CD4-positive, alpha-beta T cell treated with Interleukin-2 at 100 ng/mL for 4 hours (primary cell): ENCODE measurements at places on chromosomes 1 and 21.

DNA sequence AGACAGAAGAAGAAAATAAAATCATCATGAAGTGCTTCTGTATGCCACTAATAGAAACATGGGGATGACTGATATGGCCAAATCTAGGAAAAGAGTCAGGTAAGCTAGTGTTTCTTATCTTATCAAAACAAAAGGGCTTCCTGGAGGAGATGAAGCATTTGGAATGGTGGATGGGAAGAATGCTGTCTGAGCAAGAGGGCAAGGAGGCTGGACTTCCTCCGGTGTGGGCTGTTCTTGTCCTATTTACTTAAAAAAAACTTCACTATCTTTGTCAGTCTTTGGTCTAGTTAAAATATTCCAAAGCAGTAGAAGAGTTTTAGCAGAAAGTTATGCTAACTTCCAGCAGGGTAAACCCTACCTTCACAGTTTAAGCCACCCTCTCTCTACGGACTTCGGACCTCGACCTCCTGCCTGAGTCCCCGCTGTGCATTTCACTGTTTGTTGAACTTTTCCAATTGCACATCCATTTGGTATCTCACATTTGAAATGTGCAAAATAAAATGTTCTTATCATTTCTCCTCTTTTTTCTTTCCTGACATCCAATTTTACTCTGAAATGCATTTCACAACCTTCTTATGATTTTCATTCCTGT is 64.8 kb upstream of the TSPAN2 start:
- no peak for DNase-seq

- DNase-seq, result no peak
These were observed 34.5 kb upstream of the CSF3R start for GRCh38 chr1:36517011-36517771.

DNA sequence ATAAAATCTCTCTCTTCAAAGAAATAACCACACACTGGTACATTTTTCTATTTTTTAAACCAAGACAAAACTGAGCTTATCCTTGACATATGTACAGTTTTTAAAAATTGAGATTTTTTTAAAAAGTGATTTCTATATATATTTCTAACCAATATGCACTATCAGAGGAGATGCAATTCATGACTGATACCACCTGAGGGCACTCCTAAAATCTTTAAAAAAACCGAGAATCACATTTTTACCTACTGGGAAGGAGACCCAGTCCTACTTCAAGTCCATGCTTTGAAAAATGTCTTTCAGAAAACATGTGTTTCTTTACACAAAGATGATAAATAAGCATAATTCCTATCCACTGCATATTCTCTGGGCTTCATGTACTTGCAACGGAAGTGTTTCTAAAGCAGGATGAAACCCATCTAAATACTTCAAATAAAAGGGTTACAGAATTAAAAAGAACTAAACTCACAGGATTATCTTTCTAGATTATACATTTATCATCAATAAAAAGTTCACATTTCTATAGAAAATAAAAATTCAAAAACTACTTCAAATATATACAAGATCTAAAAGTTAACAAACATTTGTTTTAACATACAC is 98.6 kb downstream of the ENAH start:
- DNase-seq, result peak; percentile 20

- no peak for DNase-seq
These were observed 308.9 kb upstream of the RUNX1 start for GRCh38 chr21:35358008-35358407.

DNA sequence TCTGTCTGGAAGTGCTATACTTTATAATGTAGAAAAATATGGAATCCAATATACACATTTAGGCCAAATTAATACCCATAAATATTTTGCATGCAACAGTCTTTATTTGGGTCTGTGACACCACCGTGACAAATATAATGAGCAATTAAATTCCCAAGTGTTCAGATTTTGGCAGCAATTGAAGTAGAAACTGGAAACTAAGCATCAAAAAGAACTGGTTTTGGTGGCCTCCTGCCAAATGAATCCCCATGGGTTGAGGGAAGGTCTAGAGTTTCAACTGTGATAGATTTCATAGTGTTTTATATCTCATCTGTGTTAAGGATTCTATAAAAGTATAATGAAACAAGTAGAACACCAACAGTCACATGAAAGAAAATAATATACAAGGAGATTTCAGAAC is 88.4 kb downstream of the DPYD start:
- DNase-seq, result no peak

DNA sequence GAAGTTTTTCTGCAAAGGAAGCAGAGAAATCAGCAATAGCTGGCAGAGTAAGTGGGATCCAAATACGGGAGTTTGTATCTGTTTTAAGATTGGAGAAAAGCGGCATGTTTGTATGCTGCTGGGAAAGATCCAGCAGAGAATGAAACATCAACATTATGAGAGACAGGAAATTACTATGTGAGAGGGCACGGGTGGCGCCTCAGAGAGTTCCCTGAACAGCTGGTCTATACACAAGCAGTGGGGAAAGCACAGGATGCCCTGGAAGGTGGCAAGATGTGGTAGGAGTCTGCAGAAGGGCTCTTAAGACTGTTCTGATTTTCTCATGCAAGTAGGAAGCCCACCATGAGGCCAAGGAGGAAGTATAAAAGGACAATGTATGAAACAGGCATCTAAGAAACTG is 130.4 kb downstream of the RERE start:
- DNase-seq, result no peak

- DNase-seq, result no peak
These were observed 179.3 kb downstream of the ZNF326 start for GRCh38 chr1:90174246-90174645.

DNA sequence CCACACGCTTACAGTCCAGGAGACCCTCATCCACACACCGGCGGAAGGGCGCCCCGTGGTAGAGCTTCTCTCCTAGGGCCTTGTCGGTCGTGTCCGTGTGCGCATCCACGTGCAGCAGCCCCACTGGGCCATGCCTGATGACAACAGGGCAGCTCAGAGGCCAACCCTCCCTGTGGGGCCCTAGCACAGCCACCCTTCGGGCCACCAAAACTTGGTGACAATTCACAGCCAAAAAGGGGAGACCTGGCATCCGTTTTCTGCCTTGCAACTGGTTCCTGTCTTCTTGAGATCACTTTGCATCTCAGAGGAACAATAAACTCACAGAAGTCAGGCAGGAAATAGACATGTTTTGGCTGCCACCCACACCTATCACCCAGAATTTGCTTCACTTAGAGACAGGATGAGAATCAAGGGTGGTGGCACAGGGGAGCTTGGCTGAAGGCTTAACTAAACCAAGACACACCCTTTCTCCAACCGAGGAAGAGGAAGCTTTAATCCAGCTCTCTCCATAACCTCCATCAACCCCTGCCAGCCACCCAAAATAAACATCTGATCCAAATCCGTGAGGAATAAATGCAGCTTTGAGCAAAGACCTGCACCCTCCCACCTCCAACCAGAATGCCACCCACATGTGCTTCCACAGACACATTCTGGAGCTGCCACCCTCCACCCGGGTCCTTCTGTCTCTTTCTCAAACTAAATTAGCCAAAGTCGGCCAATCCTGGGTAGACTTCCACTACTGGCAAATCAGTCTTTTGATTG is 5.7 kb downstream of the AGMAT start:
- DNase-seq, result peak; percentile 56

GRCh38 chr1:40612345-40612831 is 53.1 kb downstream of the RIMS3 start:
- DNase-seq, result peak; percentile 79

- DNase-seq, result no peak
These were observed 32.5 kb upstream of the SSX2IP start for GRCh38 chr1:84722794-84723193.

- DNase-seq, result no peak
These were observed 26.5 kb downstream of the PARP1 start for GRCh38 chr1:226381226-226381998.

GRCh38 chr1:38727684-38728584 is 131.6 kb downstream of the RRAGC start:
- DNase-seq, result no peak

DNA sequence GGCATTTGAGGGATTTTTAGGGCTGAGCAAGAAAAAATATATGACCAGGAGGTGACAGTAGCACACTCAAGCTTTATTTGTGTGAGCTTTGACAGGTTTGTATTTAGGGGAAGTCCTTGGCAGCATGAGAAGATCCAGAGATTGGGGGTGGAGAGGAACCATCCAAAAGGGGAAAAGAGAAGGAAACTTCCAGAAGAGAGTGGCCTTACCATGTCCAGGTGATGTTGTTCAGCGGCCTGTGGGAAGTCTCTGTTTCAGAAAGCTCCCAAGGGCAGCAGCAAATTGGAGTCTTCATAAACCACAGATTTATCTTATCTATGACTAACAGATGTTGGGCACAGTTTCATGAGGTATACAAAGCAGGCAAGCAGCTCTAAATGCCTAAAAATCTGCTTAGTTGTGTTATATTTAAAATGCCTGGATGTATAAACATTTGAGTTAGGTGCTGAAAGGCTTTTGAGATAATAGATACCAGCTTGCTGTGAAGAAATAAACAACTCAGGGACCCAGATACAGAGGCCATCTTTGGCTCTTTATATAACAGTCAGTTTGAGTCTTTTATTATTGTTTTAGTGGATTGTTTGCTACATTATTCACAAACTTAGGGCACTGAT is 21.2 kb upstream of the ADAR start:
- DNase-seq, result no peak

GRCh38 chr1:44348061-44348485 is 7.0 kb downstream of the ERI3 start:
- no peak for DNase-seq

DNA sequence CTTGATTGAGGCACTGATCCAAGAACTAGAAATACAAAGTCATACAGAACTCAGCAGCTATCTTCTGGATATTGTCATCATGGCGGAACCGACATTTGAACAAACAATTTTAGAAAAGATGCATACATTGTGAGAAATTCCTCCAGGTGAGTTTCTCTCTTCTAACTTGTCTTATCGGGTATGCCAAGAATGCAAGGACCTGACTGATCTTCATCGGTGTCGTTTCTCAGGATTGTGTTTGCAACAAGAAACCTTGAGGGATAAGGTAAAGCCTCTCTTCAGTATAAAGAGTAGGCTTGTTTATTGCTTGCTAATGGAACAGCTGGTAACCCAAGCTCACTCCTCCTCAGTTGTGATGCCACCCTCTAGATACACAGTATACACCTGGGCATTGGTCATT is 62.2 kb downstream of the NME7 start:
- DNase-seq, result no peak

GRCh38 chr1:233543338-233544255 is 70.3 kb upstream of the KCNK1 start:
- no peak for DNase-seq

DNA sequence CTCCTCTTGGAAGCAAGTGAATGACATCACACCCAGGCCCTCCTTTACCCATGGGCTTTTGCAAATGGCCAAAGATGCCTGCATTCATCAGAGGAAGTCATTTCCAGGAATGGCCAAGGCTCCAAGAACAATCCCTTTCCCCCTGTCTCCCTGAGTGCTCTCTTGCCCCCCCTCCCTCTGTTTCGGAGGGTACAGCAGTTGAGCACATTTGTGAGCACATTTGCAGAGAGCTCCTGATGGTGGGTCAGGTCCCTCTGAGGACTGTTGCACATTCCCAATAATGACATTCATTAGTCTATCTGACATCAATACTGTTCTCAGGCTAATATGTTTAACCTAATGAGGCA is 113.4 kb downstream of the MATN1 start:
- no peak for DNase-seq

DNA sequence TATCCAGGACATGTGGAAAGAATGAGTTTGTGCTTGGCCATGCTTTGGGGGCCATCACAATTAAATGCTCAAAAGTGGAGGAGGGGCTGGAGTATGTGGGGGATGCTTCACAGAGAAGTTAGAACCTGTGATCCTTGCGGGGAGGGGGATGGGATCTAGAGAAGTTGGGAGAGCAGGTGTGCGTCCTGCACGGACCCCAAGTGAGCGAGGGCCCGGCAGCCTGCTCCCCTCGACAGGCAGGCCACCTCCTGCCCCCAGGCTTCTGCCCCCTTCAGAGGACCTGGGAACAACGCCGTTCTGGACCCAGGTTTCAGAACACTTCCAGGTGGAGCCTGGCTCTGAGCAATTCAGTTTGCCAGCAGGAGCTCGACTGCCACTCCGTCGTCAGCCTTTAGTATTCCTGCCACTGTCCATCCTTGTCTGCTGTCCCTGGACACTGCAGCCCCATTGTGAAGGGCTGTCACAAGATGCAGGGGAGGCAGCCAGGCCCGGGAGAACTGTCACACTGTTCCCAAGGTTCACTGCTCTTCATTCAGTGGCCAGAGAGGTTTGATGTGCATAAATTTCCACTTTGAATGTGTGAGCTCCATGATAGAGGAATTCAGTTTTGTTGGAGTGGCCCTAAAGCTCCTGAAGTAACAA is 112.2 kb downstream of the DHRS3 start:
- no peak for DNase-seq

- no peak for DNase-seq
These were observed 12.5 kb downstream of the RGS8 start for GRCh38 chr1:182671750-182672486.

GRCh38 chr1:98104289-98104688 is 183.5 kb upstream of the DPYD start:
- DNase-seq, result no peak

GRCh38 chr1:214404154-214404553 is 123.2 kb downstream of the SMYD2 start:
- no peak for DNase-seq

- no peak for DNase-seq
These were observed 15.8 kb downstream of the RCC1 start for GRCh38 chr1:28521502-28522164.

DNA sequence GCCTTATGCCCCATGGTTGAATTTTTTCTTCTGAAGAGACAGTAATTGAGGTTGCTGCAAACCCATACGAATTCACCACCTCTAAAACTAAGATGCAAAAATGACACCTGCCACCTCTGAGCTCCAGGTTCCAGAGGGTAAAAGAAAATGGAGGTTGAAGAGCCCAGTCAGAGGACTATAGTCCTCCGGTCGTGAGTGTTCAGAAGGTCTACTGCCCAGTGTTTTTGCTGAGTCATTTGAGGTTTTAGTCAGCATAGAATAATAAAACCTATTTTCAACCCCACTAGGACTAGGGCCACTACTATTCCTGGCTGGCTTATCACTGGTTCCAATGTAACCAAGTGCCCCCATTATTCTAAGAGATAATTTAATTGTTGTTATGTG is 12.9 kb upstream of the SLAMF7 start:
- no peak for DNase-seq

GRCh38 chr1:203695116-203695515 is 68.5 kb downstream of the ATP2B4 start:
- no peak for DNase-seq

- DNase-seq, result no peak
These were observed 82.8 kb downstream of the UBIAD1 start for GRCh38 chr1:11355559-11356475.
